ENCODE measurements at places on chromosomes 4 and X.

- no peak for DNase-seq
Measured at GRCh38 chr4:71259280-71259679, 79.5 kb upstream of the SLC4A4 start.

GRCh38 chr4:4480205-4480604, 61.6 kb downstream of the STX18 start:
- DNase-seq, result no peak

DNA sequence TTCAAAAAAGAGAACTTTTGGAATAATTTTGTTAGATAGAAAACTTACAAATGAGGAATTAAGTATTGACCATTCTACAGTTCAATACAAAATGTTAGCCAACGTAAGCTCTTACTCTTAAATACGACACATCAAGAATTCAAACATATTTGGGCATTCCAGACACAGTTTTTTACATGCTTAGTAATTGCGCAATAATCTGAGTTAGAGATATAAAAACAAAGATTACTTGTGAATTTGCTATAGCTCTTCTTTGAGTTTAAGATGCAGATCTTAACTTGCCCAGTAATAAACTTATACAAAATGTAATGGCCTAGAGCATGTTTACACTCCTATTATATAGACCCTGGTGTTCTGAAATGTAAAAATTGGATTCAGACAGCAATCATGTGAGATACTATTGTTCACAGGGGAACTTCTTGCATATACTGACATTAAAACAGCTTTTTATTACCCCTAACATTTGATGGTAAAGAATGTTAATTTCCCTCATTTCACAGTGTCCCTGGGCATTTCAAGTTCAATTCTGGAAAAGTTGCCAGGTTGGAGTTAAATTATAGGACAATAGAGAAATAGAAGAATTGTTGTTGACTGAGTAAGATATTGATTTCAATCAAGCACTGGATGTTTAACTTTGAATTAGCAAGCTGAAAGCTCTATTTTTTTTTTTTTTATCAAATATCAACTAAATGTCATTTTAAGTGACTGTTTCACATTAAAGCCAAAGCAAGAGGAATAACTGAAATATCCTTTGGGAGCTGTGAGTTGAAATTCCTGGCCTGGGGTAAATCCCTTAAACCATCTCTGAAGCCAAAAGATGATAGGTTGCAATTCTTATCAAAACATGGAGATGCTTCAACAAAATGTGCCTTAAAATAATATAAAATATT, 910 bp downstream of the HPGDS start:
- DNase-seq, result no peak

DNA sequence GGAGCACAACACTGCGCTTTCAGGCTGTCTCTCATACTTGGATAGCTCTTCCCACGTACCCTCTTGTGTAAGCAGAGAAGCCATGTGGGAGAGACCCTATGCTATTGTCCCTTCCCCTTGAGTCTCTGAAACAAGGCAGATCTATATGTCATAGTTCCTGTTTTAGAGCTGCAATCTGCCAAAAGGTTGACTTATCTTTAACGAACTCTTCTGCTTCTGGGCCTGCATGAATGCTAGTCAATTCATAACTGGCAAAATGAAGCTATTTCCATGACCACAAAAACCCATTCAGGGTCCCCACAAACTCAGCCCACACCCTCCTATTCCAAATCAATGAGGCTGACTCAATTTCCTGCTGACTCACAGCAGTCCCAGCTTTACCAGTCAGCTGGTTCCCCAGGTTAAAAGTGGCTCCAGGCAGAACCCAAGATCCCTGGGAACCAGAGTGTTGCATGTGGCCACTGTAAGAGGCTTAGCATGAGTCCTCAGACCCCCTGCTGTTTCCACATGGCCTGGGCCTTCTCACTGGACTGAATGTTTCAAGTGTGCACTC, 25.3 kb upstream of the SOD3 start:
- DNase-seq, result no peak

GRCh38 chrX:9953396-9953795, 13.8 kb upstream of the CLDN34 start:
- DNase-seq, result no peak
